Right atrium auricular region (tissue), 2 donors: ENCODE measurements at places on chromosomes 12 and 14. TPM values are rescaled to one million over a fixed set of nuclear protein-coding genes. Genes with fewer than 3 reads are reported as not detected.

DNA sequence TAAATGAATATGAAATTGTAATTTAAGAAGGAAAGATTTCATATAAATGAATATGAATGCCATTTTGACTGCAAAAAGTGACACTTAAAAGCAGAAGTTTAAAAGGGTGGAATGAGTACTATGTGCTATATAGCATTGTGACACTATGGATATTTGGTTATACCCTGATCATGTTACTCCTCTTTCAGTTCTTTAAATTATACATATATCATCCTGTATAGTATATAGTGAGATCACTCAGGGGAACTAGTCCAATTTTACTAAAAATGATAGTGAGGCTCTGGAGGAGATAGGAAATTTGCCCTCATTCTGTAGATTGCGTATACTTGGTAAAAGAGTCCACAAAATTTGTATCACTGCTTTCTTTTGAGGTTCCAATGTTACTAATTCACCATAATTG is 155.7 kb upstream of the BTG1 start:
- no peak overlapping the region for H3K27ac ChIP-seq
- H3K4me3 ChIP-seq: no peak overlapping the region
- no peaks in the 10 kb centered on the region for H3K27me3 ChIP-seq
- peaks cover 18% of the 10 kb centered on the region for H3K4me1 ChIP-seq

DNA sequence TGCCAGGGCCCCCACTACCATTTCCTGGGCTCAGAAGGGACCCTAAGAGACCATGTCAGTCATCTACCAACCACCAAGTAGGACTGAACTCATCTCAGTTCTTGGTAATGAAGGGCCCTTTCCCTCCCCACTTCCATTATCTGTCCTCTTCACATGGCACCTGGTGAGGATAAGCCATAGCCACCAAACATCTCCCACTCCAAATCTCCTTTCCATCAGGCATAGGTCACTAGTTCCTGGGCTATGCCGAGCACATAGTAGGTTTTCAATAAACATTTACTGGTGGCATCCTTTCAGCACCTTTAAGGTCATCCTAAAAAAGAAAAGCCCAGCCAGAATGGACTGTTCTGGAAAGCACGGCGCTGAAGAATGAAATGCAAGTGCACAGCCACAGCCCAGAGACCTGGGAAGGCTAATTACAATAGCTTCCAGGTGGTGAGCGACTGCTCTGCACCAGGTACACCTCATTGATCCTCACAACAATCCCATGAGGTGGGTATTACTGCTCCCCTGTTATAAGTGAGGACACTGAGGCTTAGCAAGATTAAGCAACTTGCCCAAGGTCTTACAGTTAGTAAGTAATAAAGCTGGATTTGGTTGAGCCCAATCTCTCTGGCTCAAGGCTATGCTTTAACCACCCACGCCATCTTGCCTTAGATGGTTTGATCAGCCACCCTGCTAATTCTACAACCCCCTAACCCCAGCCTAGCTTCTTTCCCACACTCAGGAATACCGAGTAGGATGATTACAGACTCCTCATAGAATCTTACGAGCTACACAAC is 4.6 kb downstream of the SMUG1 start:
- no peaks in the 10 kb centered on the region for H3K27me3 ChIP-seq
- no peak for DNase-seq
- no peak overlapping the region for H3K4me3 ChIP-seq
- peaks cover 7% of the 10 kb centered on the region for H3K36me3 ChIP-seq
- H3K4me1 ChIP-seq: peaks cover 10% of the 10 kb centered on the region

GRCh38 chr12:102298022-102298421 is 100.4 kb upstream of the PMCH start:
- H3K4me1 ChIP-seq: no peaks in the 10 kb centered on the region
- H3K27ac ChIP-seq: no peak overlapping the region
- DNase-seq: no peak
- no peaks in the 10 kb centered on the region for H3K27me3 ChIP-seq

DNA sequence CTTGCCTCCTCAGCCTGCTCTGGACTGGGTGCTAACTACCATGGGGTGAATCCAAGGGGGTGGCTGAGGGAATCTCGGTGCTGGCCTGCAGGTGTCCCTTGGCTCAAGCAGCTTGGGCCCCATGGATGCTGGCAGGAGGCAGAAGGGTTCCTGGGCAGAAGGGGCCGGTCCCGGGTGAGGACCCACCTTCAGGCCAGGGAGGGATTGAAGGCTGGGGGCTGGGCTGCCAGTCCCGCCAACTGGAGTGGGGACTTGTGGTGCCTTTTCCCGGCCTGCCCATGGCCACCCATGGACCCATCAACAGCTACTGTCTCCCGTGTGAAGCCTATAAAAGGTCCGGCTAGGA is 550.1 kb downstream of the SLC6A15 start:
- DNase-seq: peak; percentile 42
- H3K27me3 ChIP-seq: no peaks in the 10 kb centered on the region
- H3K36me3 ChIP-seq: no peaks in the 10 kb centered on the region
- H3K4me1 ChIP-seq: no peaks in the 10 kb centered on the region
- H3K27ac ChIP-seq: no peak overlapping the region
- H3K4me3 ChIP-seq: no peak overlapping the region

Gene TESPA1
- not detected for total RNA-seq

Gene GPR162
- total RNA-seq: 7.0 TPM

DNA sequence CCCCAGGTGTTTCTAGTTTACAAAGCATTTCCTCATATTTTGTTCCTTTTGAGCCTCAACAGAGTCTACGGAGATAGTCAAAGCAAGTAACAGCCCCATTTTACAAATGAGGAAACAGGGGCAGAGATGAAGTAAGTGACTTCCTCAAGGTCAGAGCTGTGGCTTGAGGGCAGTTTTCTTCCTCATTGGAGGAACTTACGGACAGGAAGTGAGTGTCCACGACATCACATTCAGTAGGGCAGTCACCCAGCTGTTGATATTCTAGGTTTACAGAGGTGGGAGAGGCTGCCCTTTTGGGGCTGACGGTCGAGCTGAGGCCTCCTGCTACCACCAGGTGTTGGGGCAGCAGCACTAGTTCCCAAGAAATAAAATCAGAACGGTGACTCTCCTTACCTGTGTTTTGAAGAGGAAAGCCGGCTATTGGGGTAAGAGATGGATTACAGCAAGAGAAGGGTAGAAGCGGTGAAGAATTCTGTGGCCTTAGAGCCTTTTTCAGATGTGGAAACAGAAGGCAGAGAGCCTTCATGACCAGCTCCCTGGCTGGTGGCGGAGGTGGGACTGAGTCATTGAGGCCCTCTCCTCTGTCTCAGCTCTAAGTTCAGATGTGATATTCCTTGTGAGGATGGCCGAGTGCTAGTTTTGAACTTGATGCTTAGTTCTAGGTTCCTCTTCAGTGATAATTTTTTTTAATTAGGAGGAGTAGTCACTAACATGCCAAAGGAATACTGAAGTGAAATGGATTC is 41.7 kb downstream of the SUSD6 start:
- H3K4me1 ChIP-seq: no peaks in the 10 kb centered on the region
- no peaks in the 10 kb centered on the region for H3K27me3 ChIP-seq
- no peaks in the 10 kb centered on the region for H3K36me3 ChIP-seq
- H3K4me3 ChIP-seq: no peak overlapping the region

DNA sequence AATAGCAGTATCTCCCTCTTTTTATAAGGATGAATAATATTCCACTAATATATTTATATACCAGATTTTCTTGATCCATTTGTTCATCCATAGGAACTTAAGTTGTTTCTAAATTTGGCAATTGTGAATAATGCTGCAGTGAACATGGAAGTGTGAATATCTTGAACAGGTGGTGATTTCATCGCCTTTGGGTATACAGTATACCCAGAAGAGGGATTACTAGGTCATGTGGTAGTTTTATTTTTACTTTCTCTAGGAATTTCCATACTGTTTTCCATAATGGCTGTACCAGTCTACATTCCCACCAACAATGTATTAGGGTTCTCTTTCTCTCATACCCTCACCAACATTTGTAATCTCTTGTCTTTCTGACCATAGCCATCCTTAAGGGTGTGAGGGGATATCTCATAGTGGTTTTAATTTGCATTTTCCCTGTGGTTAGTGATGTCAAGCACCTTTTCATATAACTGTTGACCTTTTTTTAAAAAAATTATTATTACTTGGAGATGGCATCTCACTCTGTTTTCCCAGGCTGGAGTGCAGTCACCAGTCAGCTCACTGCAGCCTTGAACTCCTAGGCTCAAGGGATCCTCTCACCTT is 20.5 kb downstream of the PPHLN1 start:
- no peaks in the 10 kb centered on the region for H3K27me3 ChIP-seq
- H3K36me3 ChIP-seq: no peaks in the 10 kb centered on the region
- H3K4me1 ChIP-seq: no peaks in the 10 kb centered on the region
- no peak overlapping the region for H3K27ac ChIP-seq

DNA sequence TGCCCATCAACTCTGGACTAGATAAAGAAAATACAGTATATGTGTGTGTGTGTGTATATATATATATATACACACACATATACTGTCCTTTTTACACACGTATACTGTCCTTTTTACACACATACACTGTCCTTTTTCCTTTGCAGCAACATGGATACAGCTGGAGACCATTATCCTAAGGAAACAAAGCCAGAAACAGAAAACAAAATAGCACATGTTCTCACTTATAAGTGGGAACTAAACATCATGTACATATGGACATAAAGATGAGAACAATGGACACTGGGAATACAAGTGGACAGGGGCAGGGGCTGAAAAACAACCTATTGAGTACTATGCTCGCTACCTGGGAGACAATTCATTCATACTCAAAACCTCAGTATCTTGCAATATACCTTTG is 23.7 kb downstream of the VDR start:
- no peaks in the 10 kb centered on the region for H3K27me3 ChIP-seq
- peaks cover 13% of the 10 kb centered on the region for H3K4me1 ChIP-seq
- no peaks in the 10 kb centered on the region for H3K36me3 ChIP-seq

DNA sequence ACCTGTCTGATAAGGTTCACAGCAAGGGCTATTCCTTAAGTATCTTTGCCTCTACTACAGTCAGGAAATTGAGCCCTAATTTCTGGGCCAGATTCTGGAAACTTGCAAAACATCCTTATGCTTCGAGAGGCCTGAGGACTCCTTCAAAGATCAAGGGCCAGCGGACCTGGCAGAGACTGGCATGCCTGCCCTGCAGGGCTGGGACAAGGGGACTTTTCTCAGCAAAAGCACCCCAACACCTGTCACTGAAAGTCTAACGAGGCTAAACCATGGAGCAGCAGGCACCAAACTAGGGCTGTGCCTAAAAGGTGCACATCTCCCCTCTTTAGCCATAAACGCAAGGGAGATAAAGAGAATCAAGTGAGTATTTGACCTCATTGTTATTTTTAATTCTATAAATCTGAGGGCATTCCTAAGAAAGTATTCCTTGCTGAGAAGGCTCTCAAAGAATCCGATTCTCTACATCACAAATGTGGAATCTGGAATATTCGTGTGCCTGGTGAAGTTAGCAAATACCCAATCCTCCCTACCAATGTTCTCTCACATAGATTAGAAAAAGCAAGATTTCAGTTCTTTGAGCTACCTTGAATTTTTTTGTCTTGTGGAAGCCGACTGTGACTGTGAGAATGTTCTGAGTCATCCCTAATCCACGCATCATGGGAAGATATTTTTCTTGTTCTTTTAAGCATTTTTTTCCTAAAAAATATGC is 328.2 kb upstream of the NOVA1 start:
- no peaks in the 10 kb centered on the region for H3K36me3 ChIP-seq
- no peaks in the 10 kb centered on the region for H3K4me1 ChIP-seq
- H3K27me3 ChIP-seq: no peaks in the 10 kb centered on the region
- H3K4me3 ChIP-seq: no peak overlapping the region
- DNase-seq: no peak

DNA sequence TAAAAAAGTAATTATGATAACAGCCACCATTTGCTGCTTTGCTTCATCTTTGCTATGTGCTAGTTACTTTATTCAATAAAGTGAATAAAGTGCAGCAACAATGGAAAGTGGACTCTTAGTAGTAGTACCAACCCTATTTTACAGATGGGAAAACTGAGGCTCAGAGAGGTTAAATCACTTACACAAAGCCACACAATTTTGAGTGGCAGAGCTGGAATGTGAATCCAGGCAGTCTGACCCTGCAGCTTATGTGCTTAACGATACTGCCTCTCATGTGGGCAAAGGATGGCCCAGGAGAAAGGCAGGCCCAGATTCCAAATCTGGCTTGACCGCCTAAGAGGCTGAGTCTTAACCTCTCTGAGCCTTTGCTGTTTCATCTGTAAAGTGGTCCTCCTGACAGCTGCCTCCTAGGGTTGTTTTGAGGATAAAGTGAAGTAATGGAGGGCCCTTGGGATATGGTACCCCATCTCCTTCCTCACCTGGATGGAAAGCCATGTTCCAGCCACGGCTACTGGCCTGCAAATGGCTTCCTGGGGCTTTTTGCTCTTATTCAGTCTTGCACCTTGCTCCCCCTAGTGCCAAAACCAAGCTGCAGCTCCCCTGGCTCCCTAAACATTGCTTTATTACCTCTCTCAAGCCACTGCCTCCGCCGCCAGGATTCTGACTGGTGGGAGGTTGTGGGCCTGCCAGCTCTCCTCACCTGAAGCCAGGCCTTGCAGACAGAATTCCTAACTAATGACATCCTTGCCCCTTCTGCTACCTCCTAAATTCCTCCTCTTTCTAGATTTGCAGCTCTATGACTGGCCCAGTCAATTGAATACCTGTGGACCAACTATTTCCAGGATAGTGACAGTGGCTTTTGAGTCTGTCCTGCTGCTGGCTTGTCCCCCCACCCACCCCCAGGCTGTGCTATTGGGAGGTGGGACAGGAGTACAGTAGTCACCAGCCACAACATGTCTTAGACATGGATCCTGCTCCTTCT is 283.3 kb upstream of the PWP1 start:
- H3K36me3 ChIP-seq: no peaks in the 10 kb centered on the region
- DNase-seq: no peak
- H3K27ac ChIP-seq: no peak overlapping the region
- H3K4me3 ChIP-seq: no peak overlapping the region
- no peaks in the 10 kb centered on the region for H3K27me3 ChIP-seq

DNA sequence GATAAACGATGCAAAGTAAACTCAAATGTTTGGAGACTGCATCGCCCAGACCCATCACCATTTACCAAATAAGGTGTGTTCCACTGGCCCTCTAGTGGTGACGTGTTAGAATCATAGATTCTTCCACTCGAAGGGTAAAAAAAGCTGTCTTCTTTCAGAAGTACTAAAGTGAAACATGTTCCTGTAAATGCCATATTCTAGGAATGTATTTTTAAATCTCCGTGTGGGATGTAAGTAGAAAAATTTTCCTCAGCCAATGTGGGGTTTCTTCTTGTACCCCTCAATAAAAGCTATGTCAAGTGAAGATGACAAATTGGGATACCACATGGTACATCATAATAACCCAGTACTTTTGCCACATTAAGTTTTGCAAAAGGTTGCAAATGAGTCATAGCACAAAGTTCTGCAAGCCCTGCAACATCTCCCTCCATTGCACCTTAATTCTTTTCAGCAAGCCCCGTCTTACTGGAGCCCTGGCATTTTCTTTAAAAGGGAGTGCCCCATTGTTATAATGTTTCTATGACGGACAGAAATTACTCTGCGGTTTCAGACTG is 100.8 kb downstream of the CCER1 start:
- H3K36me3 ChIP-seq: no peaks in the 10 kb centered on the region
- no peak for DNase-seq
- no peak overlapping the region for H3K4me3 ChIP-seq
- no peak overlapping the region for H3K27ac ChIP-seq
- H3K27me3 ChIP-seq: no peaks in the 10 kb centered on the region
- H3K4me1 ChIP-seq: peaks cover 4% of the 10 kb centered on the region

Gene NKX2-8
- not detected for total RNA-seq

GRCh38 chr14:90398315-90398839 is 1.5 kb downstream of the CALM1 start:
- DNase-seq: no peak
- H3K27ac ChIP-seq: peak overlapping the region; percentile 93
- no peaks in the 10 kb centered on the region for H3K27me3 ChIP-seq
- peaks cover 36% of the 10 kb centered on the region for H3K36me3 ChIP-seq
- H3K4me1 ChIP-seq: no peaks in the 10 kb centered on the region
- H3K4me3 ChIP-seq: peak overlapping the region; percentile 77
